GM10248 (cell line): ENCODE measurements at places on chromosomes 7 and 10.

GRCh38 chr7:81534996-81535395, 234.9 kb downstream of the HGF start:
- DNase-seq: no peak

- no peak for DNase-seq
Observed at GRCh38 chr7:143284591-143285469, at the start of gene TMEM139. Gene TMEM139, plus strand, starts transcription at chr7:143284958. Its CDS starts 1,000 bp downstream, at chr7:143285958.

DNA sequence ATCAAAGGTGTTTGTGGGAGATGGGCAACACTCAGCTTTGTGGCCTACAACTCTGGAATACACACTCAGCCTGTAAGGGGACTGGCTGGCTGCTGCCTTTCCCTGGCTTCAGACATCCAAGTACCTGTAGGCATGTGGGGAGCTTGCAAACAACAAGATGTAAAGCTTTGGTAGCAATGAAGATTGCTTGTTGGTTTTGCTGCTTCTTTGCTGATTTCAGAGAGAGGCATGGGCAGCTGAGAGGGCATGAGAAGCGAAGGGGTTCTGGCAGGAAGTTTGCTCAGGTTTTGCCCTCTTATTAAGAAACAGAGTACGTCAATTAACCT, 434.8 kb downstream of the LRMDA start:
- no peak for DNase-seq

GRCh38 chr7:85454904-85455303, 268.0 kb upstream of the SEMA3D start:
- DNase-seq: no peak

- no peak for DNase-seq
Observed at GRCh38 chr10:107031931-107032699, 132.4 kb downstream of the SORCS1 start.

- DNase-seq: no peak
Observed at GRCh38 chr7:43790834-43791233, 32.4 kb downstream of the BLVRA start.

- DNase-seq: no peak
Observed at GRCh38 chr7:44224974-44225565, 24.3 kb downstream of the YKT6 start.

- DNase-seq: no peak
Observed at GRCh38 chr10:100728928-100729861, 16.2 kb upstream of the PAX2 start.

- DNase-seq: no peak
Observed at GRCh38 chr7:80187279-80187678, 52.6 kb downstream of the GNAI1 start.

GRCh38 chr10:129385600-129385999, 81.4 kb upstream of the MGMT start:
- DNase-seq: no peak

DNA sequence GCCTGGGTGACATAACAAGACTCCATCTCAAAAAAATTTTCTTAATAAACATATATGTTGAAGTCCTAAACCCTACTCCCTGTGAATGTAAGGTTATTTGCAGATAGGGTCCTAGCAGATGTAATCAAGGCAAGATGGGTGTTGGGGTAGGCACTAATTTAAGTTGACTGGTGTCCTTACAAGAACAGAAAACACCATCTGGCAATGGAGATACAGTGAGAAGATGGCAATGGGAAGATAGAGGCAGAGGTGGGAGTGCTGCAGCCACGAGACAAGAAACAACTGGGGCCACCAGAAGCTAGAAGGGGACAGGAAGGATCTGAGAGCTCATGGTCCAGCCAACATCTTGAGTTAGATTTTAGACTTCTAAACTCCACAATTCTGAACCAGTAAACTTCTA, 606.4 kb downstream of the CNTNAP2 start:
- no peak for DNase-seq

- DNase-seq: no peak
Observed at GRCh38 chr10:88130912-88131311, 267.5 kb downstream of the PTEN start.

- DNase-seq: no peak
Observed at GRCh38 chr7:123433665-123434064, 100.7 kb downstream of the IQUB start.

DNA sequence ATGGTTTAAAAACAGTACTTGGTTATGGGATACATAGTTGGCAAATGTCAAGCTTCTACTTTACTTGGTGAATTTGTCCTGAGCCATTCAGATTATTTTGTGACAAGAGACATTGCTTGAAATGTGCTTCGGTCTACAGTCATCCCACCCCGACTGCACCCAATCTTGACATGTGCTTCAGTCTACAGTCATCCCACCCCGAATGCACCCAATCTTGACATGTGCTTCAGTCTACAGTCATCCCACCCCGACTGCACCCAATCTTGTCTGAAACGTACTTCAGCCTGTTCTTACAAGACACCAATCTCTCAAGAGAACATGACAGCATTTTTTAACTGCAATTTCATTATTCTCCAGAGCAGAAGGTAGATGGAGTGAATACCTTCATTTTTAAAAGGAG, 47.8 kb downstream of the PRKCQ start:
- no peak for DNase-seq

DNA sequence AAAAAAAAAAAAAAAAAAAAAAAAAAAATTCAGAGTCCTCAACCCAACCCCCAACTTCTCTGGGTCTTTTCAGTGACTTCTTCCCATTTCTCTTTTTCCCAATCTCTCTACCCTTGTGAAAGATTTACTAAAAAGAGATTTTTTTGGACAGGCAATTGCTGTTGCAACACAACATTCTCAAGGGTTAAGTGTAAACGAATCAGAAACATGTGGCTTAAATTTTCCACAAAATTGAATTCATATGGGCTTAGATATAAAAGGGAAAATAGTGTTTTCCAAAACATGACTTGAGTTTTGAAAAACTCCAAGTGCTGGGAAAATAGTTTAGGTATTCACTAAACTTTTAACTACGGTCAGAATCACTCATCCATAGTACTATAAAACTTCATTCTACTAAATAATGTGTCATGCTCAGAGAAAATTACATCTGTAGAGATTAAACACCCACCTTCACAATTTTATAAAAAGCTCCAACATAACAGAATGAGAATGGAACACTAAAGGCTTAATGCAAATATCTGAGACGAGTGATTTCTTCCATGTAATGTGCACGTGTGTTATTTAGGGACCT, 643.1 kb downstream of the PARD3 start:
- DNase-seq: no peak

GRCh38 chr10:69057261-69057950, 30.5 kb upstream of the SRGN start:
- no peak for DNase-seq

- no peak for DNase-seq
Observed at GRCh38 chr7:120185940-120186682, 86.9 kb upstream of the KCND2 start.

DNA sequence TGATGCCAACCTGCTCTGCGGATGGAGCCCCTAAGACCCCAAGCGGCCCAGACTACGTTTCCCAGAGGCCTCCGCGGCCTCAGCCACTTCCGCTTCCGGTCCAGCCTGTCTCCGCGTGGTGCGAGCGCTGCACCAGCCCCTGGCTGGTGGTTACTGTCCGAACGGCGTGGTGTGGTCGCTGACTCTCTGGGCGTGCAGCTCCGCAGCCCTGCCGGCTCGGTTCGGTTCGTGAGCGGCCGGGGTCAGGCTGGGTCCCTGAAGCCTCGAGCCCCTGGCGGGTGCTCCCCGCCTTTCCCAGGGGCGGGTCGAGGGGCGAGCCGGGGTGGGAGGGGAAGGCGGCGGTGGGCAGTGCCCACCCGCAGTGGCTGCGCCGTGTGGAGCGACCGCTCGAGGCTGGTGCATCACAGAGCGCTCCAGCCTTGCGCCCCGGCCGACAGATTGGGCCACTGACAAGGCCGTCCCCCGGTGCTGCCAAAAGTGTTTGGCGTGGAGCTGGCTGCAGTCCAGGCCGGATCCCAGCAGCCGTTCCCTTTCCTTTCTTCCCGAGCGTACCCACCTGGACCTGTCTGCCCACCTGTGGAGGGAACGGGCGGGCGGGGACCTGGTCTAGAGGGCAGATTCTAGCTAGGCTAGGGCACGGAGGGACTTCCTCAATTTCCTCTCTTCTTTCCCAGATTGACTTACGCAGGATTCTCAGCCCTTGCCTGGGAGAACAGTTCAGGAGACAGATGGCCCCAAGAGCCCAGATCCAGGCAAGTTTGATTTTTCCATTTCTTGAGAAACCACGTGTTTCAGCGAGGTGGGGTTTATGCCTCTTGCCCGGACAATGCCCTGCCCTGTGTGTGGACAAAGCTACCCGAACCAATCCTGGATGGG, at the start of gene ZNF485:
Gene ZNF485, plus strand, starts transcription at position 116 of the 876 bp plus-strand sequence. Its CDS starts 613 bp downstream, at position 729.
- peak; percentile 85 for DNase-seq

DNA sequence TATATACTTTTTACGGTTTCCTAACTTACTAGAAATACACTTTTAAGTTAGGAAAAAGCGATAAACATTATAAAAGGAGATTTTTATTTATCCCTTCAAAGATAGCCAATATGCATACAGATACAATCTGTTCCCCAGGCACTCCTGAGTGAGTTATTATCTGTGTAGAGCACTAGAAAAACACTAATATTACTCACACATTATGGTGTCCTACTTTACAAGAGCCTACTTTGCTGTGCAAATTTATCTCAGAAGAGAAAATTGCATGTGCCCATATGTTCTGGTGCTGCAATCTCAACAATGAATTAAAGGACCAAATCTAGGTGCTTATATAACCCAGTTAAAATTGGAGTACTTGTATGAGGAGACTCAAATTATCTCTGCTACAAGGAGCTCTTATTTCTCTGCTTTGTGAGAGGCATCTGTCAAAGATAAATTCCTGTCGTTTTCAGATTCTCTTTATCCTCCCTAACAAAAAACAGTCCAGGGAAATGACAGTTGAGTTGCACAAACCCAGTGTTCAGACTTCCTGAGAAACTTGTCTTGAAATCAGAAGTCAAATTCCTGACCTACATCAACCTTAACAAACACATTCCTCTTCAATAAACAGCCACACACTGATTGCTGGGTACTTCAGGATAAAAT, 28.9 kb downstream of the CPA1 start:
- no peak for DNase-seq

- DNase-seq: no peak
Observed at GRCh38 chr10:69897999-69898398, 96.3 kb downstream of the COL13A1 start.

- peak; percentile 65 for DNase-seq
Observed at GRCh38 chr10:13528875-13529713, at the start of gene BEND7. Gene BEND7, minus strand, starts transcription at chr10:13529014. Its CDS starts 481 bp downstream, at chr10:13528533.

- no peak for DNase-seq
Observed at GRCh38 chr7:150739033-150739432, 1.8 kb downstream of the GIMAP5 start.

GRCh38 chr7:143299840-143300239, 11.7 kb downstream of the CASP2 start:
- no peak for DNase-seq

GRCh38 chr7:78169992-78170391, 371.4 kb downstream of the PHTF2 start:
- no peak for DNase-seq

- DNase-seq: no peak
Observed at GRCh38 chr10:3102720-3103427, 35.5 kb downstream of the PFKP start.

- no peak for DNase-seq
Observed at GRCh38 chr7:158446281-158446680, 141.3 kb downstream of the PTPRN2 start.

DNA sequence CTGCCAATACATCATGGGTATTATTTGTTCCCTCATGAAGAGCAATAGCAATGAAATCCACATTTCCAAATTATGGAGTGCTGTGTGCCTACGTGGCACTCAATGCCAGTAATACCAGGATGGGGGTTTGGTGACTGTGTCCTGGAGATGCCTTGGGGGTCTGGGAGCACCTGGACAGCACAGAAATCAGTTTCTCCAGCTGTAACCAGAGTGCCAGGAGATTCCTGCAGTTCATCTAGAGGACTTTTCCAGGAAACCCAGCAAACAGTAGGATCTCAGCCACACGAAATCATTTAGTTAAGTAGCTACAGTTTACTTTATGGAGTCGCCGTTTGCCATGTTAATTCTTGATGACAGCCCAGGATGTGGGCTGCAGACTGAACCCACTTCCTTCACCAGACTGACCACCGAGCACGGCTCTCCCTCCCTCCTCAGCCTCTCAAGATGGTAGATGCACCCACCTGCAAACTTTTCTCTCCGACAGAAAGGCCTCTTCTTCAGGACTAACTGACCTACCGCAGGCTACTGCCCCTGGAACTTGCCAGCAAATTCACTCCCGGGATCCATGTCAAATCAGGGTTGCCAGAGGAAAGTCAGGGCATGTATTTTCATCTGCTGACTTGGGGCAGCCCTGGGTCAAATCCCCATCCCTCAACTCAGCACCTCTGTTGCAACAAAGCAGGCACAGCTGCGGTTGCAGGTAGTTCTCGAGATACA, 30.3 kb downstream of the MKI67 start:
- no peak for DNase-seq

GRCh38 chr7:37945336-37945735, 24.9 kb downstream of the EPDR1 start:
- DNase-seq: no peak

DNA sequence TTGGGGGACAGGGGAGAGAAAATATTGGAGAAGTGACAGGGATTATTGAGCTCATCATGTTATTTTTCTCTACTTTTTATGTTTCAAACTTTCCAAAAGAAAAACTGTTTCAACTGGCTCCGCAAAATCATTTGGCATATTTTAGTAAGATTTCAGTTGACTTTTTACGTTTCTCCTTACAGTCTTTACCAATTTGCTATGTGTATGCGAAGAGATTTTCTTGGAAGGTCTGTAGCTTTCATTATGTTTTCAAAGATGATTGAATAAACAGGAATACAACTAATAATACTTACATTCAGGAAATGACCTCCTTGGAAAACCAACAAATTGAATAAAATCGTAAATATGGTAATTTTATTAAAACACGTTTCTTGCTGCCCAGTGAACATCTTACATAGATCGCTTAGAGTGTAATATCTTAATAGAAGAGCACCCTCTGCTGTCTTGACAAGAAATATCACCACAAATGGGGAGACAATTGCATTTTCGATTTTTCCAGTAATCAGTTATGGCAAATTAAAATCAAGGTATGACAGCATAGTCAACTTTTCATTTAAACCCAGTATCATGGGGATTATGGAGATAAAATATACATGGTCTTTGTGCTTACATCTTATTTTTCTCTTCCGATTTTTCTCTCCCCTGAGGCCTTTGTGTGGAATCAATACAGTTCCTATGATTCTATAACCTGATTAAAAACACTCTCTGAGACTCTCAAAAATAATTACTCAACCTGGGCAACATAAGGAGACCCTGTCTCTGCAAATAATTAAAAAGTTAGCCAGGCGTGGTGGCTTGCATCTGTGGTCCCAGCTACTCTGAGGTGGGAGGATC, 43.1 kb downstream of the MBL2 start:
- peak; percentile 33 for DNase-seq

GRCh38 chr7:81869670-81870069, 99.8 kb upstream of the HGF start:
- no peak for DNase-seq

DNA sequence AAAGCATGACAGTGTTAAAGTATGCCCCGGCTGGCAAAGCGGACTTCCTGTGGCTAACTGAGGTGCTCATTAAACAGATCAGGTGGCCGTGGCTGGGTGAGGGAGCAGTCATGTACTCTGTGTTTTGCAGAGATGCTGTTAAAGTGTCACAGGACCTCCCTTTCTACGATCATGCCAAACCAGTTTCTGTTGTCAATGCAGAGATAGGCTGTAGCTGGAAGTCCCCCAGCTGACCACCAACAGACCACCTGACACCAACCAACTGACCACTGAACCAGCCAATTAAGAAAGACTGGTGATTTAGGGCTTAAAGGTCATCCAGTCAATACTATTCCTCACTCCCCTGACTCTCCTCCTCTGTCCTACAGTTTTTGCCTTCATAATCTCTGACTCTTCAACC, 431.1 kb upstream of the LRGUK start:
- DNase-seq: no peak
